Panc1 (cell line): ENCODE measurements at places on chromosomes 13 and 19. TPM values are rescaled to one million over a fixed set of nuclear protein-coding genes. Genes with fewer than 3 reads are reported as not detected.

DNA sequence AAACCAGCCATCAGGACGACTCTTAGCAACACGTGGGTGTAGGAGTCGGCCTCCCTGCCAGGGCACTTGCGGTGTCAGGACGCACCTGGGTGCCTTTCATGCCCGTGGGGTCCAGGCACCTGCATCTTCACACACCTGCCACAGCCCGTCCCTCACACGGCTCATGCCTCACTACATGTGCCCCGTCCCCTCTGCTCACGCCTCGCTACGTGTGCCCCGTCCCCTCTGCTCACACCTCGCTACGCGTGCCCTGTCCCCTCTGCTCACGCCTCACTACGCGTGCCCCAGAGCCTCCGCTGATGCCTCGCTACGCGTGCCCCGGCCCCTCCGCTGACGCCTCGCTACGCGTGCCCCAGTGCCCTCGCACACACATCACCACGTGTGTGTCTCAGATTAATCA is 58.0 kb upstream of the F7 start:
- no peak for DNase-seq

DNA sequence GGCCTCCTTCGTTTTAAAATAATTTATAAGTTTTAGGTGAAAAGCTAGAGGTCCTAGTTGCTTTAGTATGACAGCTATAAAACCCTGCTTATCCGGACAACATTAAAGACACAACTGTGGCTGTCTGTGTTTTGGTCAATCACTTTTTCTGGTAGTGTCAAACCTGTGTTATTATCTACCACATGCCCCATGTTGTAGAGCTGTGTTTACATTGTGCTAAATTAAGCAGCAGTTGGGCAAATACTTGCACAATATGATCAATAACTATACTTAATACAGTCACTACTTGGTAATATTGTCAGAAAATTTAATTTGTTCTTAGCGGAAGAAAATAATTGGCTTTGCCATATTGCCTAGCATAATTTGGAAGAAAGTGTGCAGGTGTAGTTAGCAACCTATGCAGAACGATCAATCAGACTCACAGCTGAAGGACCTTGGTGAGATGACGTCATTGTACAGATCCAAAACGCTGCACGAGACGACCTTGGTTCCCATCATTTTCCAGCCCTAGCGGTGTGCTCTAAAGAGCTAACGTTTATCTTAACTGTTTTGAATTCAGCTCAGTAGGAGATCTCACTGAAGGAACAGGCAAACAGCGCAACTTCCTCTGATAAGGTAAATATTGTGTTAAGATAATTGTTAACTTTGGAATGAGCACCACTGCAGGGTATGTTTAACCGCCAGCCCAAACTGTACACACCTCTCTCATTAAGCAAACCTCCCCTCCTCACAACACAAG is 476.6 kb downstream of the IRS2 start:
- no peak for DNase-seq

The KCNRG gene
- 0.31 TPM for total RNA-seq

- DNase-seq, result no peak
These were observed 24.3 kb downstream of the ARHGEF7 start for GRCh38 chr13:111139452-111139851.

DNA sequence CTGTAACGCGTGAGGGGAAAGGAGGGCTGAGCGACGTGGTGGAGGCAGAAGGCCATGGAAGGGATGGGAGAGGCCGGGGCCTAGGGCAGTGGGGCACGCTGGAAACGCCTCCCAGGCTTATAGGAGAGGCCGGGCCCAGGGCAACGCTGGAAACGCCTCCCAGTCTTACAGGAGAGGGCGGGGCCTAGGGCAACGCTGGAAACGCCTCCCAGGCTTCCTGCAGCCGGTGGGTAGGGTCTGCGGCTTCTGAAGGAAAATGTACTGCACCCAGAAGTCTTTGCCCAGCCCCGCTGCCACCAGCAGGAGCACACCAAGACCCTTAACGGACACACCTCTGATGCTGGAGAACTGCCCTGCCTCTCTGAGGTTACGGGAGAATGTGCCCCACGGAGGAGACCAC is 9.1 kb downstream of the CACTIN start:
- no peak for DNase-seq

GRCh38 chr13:21917086-21918015 is 246.5 kb downstream of the FGF9 start:
- DNase-seq, result no peak

GRCh38 chr19:7535998-7536695 is 630 bp downstream of the PNPLA6 start:
- DNase-seq, result no peak

- no peak for DNase-seq
These were observed 186.2 kb downstream of the PCDH9 start for GRCh38 chr13:67043901-67044300.

DNA sequence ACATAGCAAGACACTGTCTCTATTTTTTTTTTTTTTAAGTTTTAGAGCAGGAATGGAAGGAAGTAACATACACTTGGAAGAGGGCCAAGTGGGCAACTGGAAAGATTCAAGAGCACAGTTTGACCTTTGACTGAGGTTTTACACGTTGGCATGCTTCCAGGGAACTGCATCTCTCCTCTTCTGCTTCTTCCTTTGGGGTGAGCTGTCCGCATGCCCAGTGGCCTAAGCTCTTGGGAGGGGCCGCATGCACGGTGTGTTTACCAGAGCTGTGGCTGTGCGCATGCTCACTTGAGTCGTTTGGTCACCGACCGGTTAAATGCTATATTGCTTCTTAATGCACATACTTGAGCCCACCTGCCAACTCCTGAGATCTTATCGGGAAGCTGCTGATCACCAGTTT is 727.7 kb downstream of the UQCRFS1 start:
- no peak for DNase-seq

The ZNF729 gene
- total RNA-seq, result not detected

The NCR1 gene
- total RNA-seq, result not detected

GRCh38 chr13:100892981-100893380 is 218.4 kb upstream of the TMTC4 start:
- no peak for DNase-seq

GRCh38 chr19:15107061-15108010 is at the start of gene SYDE1:
Gene SYDE1, plus strand, starts transcription at chr19:15107401. Its CDS starts 33 bp downstream, at chr19:15107434.
- DNase-seq, result no peak

DNA sequence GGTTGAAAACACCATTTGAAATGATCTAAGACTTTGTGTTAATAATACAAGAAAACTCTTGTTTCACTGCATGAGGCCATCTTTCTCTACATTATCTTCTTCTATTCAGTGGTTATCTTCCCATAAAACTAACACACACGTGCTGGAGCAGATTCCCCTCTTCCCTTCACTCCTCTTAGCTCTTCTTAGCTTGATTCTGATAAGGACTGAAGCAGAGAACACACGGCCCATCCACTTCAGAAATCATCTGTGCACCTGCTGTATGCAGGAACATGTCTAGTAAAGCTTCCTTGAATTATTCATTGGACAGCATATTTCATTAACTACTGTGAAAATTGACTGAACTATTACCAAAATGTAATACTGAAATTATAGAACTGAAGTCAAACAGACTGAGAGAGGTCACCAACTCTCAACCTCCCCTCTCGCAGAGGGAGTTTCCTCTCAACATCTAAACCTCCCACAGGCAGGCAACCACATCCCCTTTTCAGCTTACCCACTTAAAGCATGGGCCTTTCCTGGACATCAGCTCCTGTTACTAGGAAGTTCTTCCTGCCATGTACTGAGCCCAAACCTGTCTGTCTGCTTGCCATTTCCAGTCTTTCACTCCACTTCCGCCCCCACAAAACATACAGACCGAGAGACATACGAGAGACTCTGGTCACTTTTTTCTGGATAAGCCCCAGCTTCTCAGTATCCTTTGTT is 113.9 kb downstream of the CRYL1 start:
- DNase-seq, result no peak

DNA sequence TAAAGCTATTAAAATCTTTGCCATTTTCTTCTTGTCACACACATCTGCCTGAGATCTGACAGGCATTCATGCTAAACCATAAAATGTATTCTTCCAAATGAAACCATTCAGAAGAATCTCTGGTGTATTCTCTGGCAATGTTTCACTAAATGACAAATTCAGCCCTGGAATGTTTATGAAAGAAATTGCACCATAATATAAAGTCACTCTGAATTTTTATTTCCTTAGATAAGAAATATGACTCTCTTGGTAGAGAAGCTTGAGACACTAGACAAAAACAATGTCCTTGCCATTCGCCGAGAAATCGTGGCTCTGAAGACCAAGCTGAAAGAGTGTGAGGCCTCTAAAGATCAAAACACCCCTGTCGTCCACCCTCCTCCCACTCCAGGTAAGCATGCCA is 14.3 kb downstream of the OLFM4 start:
- DNase-seq, result no peak

GRCh38 chr13:28045861-28046260 is 54.5 kb downstream of the FLT3 start:
- DNase-seq, result no peak

- DNase-seq, result no peak
These were observed 41.4 kb downstream of the LACC1 start for GRCh38 chr13:43920965-43921674.

GRCh38 chr13:27534981-27535380 is 84.6 kb upstream of the MTIF3 start:
- DNase-seq, result no peak

DNA sequence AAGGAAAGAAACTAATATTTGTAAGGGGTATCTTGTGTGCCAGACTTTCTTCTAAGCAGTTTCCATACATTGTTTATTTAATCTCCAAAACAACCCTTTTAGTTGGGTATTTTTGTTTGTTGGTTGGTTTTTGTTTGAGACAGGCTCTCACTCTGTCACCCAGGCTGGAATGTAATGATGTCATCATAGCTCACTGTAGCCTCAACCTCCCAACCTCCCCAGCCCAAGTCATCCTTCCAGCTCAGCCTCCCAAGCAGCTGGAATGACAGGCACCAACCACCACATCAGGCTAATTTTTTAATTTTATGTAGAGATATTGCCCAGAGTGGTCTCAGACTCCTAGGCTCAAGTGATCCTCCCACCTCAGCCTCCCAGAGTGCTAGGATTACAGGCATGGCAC is 41.2 kb upstream of the LSM14A start:
- no peak for DNase-seq

The CEACAM16 gene
- not detected for total RNA-seq

- no peak for DNase-seq
These were observed 45.1 kb upstream of the TEX29 start for GRCh38 chr13:111275382-111275781.

The PALM3 gene
- 0.54 TPM for total RNA-seq

DNA sequence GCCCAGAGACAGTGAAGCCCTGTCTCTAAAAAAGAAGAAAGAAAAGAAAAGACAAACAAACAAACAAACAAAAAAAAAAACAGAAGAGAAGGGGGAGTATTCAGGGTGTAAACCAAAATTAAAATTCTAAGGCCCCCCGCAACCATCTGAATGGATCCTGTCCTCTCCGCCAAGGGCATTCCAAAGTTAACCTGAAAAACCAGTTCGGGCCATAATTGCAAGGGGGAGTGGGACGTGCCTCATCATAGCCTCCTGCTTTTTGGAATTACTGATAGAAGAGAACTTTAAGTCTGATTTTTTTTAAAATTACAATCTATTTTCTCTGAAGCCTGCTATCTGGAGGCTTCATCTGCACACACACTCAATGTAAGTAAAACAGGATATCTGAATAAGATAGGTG is 5.7 kb upstream of the IFNL2 start:
- DNase-seq, result no peak

- no peak for DNase-seq
These were observed 1.9 kb downstream of the MAP1S start for GRCh38 chr19:17721111-17721628.

- DNase-seq, result no peak
These were observed 7.8 kb upstream of the KLF16 start for GRCh38 chr19:1871140-1871597.

- no peak for DNase-seq
These were observed at the start of gene N4BP2L1 for GRCh38 chr13:32427852-32428580. Gene N4BP2L1, minus strand, starts transcription at chr13:32428130. Its CDS starts 48 bp downstream, at chr13:32428082.

The ZNF491 gene
- 0.98 TPM for total RNA-seq

The PPP1R15A gene
- 27.1 TPM for total RNA-seq

The PABPC3 gene
- total RNA-seq, result 0.18 TPM

DNA sequence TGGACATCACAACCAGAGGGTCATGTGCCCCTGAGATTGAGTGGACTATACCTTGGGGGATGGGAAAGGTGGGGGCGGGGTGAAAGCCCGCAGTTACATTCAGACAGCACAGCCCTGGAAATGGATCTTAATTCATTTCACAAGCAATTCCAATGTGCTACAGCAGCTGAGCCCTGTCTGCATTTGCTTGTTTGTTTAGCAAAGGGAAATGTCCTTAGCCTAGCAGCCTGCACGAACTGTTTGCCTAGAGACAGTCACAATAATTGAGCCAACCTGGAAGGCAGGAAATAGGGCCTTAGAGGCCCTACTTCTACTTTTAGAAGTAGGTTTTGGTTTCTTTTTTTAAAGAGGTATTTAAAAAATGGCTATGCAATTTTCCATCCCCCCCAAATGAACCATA is 177.3 kb upstream of the KL start:
- DNase-seq, result no peak

DNA sequence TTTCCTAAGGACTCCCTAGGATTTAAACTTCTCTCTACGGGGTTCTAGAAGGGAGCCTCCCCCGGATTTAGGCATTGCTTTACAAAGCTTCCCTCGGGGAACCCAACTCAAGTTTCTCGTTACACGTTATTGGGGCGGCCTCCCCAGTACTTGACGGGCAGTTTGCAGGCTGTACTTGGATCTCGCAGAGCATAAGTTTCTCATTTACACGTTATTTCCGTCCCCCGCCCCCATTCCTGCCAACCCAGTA is 584 bp downstream of the SMG9 start:
- no peak for DNase-seq

The ZNF471 gene
- not detected for total RNA-seq

The TRAPPC5 gene
- total RNA-seq, result 101 TPM

DNA sequence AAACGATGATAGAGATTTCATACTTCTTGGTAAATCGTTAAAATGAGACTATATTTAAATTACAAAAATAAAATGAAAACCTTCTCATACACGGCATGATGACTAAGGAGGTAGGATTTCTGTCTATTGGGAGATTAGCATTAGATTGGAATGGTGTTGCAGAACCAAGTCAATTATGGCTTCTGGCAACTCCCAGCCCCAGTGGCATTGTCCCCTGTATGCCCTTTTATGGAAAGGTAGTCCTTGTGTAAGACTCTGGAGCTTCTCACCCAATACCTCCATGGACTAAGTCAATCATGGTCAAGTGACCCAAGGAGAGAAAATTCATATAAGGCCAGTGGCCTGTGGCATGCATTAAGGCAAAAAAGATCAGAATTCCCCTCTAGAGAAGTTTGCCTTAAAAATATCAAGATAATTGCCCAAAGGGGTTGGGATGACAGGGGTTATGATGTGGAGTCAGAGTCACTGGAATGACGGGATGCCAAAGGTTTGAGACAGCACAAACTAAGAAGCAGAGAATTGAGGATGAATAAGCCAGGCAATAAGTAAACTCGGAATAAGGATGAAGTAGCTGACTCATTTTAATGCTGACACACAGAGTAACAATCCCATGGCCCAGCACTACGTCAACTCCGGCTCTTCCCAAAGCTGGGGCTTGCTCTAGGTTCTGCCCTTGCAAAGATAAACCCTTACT is 57.8 kb upstream of the POSTN start:
- peak; percentile 39 for DNase-seq

The ZMYM2 gene
- total RNA-seq, result 64.3 TPM

The CNN1 gene
- 0.98 TPM for total RNA-seq

The NLRP4 gene
- not detected for total RNA-seq
